ENCODE measurements at places on chromosomes 2 and 18.

GRCh38 chr2:69340101-69340775, 46.8 kb downstream of the GFPT1 start:
- no peak for DNase-seq

- no peak for DNase-seq
These were observed 126.3 kb downstream of the C2orf74 start for GRCh38 chr2:61288070-61288841.

DNA sequence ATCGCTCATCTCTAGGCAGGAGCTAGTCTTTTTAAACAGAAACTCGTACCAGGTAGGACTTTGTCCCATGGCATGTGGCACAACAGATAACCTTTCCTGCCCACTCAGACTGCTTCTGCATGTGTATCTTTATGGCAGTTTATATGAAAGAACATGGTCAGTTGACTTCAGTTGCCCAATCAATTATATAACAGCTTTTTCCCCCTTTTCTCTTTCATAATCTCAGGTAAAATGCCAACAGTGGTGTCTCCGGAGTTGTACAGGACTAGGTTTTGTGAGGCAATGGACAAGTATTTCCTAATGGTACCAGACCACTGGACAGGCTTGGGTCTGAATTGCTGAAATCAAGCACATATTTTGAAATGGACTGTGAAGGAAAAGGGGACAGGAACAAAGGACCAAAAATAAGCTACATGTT, 51.6 kb upstream of the PTH2R start:
- no peak for DNase-seq

- no peak for DNase-seq
These were observed 168.5 kb upstream of the SLC39A10 start for GRCh38 chr2:195488567-195488966.

DNA sequence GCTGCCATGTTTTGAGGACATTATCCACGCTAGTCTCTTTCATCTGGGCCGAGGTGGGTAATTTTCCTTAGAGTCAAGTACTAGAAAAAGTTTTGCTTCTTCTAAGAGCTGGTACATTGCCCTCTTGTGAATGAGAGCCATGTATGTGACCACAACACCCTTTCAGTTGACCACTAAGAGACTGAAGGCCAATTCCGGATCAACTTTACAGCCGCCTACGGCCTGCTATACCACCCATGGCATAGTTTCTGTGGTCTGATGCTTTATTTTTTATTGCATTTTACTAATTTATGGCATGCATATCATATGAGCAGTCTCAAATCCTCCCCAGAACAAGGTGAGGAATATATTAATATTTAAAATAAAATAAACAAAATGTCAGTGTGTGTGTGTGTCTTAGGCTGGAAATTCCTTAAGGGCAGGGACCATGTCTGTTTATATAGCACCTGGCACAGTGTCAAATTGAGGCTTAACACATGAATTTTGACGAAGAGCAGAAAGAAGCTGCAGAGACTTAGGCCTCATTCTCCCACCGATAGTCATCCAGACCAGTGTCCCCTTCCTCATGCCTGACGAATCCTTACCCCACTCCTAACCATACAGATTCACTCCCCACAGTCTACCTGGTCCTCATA, 35.4 kb downstream of the PSD4 start:
- DNase-seq: no peak

- no peak for DNase-seq
These were observed 149.7 kb downstream of the PXDN start for GRCh38 chr2:1594373-1595171.

DNA sequence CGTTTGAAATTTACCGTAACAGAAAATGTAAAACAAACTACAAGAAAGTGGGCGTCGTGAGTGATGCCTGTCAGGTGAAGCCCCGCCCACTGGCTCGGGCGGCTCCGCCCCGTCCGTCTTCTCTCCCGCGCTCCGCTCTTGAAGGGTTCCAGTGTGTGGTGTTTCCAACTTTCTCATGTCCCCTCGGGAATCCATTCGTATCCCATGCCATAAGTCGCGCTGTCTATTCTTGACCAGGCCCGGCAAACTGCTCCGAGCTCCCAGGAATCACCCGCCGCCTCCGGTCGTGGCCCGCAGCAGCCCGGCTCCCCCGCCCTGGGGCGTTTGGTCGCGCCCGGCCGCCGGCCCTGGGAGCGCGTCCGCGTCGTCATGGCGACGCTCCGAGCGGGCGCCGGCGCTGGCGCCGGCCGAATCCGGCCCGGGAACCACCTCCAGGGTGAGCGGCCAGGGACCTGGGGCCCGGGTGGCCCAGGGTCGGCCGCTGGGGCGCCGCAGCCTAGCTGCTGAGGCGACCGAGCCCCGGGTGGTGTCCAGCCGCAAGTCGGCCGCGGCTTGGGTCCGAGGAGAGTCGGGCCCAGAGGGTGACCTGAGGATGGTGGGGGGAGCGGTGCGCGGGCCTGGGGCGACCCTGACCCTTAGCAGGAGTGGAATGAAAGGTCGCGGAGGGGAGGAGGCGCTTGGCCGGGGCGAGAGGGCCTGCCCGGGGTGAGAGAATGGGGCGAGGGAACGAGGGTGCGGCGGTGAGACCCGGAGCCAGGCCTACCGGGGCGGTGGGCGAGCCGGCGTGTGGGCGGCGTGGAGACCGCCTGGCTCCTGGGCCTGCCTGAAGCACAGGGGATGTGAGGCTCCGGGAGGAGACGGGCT, at the start of gene CFAP221:
Gene CFAP221 (plus strand): TSS at position 375 of the 864 bp plus-strand sequence. CDS start 1,683 bp downstream, outside the sequence.
- DNase-seq: peak; percentile 14

GRCh38 chr2:238709325-238710025, 138.4 kb upstream of the TWIST2 start:
- DNase-seq: no peak

- no peak for DNase-seq
These were observed 7.2 kb upstream of the CRYGB start for GRCh38 chr2:208153156-208153555.

DNA sequence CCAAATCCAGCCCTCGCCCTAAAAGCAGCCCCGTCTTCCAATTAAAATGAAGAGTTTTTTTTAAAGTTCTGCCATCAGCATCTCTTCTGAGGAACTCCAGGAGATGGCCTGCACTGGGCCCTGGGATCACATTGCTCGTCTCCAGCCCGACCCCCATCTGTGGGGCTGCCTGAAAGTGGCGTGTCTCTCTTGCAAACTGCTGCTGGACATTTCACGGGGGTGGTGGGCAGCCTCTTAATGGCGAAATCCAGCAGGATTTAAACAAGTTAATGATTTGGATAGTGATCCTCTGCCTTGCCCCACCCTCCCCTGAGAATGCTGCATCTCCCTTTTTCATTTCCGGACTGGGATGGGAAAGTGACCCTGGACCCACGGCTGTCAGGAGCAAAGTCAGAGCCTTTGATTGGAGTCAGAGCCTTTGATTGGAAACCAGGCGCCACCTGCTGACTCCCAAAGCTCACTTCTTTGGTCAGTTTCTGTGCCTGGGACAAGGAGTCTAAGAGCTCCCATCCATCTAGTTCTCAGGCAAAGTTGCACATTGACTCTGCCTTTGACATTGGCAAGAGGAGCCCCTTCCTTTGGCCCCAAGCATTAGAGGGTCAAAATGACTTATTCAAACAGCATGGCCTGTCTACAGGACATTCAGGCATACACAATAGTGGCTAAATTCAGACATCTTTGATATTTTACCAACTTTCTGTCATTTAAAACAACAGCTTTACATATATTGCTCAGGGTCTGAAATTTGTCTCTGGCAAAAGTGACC, 155.2 kb downstream of the SH3BP4 start:
- DNase-seq: no peak

DNA sequence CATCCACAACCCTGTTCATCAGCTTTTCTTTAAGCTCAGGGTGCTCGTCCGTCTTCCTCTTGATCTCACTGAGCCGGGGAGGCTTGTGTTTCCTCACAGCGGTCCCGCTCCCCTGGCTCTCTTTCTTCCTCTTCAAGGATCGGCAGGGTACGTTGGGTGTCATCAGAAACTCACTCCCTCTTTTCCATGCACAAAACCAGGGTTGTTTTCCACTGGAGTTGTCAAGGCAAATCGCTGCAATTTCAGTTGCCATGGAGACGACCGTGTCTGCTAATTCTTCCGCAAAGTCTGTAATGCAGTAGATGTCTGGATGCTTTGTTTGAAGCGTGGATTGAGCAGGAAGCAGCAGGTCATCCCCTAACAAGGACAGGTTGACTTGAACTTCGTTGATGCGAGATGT, 146.4 kb downstream of the DAW1 start:
- DNase-seq: no peak

DNA sequence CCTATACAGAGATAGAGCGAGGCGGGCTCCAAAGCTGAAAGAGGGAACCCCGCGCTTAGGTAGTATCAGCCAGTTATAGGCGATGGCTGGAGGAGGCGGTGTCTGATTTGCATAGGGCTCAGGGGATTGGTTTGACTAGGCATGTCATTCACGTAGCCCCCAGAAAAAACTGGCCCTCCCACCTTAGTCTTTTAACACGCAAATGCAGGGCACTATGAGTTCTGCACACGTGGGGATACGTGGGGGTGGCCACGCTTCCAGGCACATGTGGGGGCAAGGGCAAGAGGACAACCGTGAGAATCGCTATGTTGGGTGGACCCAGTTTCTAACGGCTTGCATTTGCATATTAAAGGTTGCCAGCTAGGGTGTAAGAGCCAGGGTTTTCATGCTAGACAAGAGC, 56.7 kb upstream of the MSTN start:
- DNase-seq: no peak

DNA sequence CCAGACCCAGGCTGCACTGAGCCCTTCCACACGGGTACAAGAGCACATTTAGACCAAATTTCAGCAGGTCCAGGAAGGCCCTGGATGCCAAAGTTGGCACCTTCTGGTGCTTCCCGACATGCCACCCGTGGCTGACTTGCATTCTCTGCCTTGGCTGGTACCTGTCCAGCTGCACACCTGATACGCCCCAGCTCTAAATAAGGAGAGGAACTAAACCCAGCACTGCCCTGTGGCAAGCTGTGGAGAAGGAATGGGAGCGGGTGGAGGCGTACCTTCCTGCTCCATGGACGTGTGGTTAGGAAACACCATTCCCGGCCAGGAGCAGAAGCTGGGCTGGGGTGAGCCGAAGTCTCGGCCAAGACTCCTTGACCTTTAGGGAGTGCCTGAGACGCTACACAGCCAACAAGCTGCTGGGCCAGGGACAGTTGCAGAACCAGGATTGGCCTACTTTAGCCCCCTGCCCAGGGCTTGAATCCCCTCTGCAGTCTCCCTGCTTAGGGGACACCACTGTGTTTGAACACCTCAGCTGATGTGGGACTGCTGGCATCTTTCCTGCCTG, 86.5 kb upstream of the TAF1B start:
- no peak for DNase-seq

GRCh38 chr18:3107740-3108151, 94.8 kb upstream of the LPIN2 start:
- no peak for DNase-seq

- no peak for DNase-seq
These were observed 74.6 kb downstream of the KYNU start for GRCh38 chr2:142952018-142952417.

- no peak for DNase-seq
These were observed 247.8 kb downstream of the PAX3 start for GRCh38 chr2:222050981-222051380.

GRCh38 chr2:217836901-217837491, 165.8 kb downstream of the TNS1 start:
- no peak for DNase-seq

DNA sequence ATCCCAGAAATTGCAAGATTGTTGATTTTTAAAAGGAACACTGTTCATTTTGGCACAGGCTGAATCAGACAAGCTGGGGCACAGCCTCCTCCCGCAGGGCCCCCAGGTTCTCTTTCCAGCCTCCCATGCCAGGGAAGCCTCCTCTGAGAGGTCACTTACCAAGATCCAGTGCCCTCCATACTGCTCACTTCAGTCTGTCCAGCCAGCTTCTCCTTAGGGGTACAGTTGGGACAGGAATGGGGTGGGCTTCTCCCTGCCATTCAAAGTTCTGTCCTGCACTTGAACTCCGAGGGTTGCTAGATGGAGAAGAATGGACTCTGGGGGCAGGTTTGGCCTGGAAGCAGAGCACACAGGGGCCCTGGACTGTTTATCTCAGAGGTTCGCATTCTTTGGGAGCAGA, 7.5 kb upstream of the CYP26B1 start:
- DNase-seq: no peak

- no peak for DNase-seq
These were observed 104.5 kb downstream of the DCDC2C start for GRCh38 chr2:3807853-3808252.

GRCh38 chr2:73104933-73105332, 7.8 kb downstream of the RAB11FIP5 start:
- no peak for DNase-seq

DNA sequence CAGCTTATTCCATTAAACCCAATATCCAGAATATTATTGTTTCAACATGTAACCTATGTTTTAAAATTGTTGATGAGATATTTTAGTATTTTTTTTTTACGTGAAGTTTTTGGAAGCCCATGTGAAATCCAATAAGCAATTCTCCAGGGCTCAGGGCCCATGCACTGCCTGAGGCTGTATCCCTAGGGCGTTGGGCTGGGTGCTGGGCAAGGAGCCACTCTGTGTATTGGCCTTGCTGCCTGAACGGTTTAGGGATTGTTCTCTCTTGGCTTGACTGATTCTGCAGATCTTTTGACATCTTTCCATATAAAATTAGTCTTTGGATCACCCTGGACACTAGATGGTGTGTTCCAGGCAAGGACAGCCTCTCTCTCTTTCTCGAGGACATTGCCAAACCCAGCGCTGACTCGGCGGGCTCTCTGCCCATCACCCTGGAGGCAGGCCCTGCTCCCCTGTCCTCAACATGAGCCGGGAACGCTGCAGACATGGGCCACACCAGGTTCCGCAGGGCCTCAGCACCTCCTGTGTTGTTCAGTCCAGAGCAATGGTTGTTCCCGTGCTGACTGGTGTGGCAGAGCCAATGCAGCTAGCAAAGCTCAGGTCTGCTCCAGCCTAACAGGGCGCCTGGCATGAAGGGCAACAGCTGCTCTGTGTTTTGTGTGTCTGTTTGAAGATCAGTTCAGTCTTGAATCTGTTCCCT, 163.0 kb downstream of the SEPTIN10 start:
- DNase-seq: no peak

- no peak for DNase-seq
These were observed 101.5 kb upstream of the NFATC1 start for GRCh38 chr18:79294235-79294634.

DNA sequence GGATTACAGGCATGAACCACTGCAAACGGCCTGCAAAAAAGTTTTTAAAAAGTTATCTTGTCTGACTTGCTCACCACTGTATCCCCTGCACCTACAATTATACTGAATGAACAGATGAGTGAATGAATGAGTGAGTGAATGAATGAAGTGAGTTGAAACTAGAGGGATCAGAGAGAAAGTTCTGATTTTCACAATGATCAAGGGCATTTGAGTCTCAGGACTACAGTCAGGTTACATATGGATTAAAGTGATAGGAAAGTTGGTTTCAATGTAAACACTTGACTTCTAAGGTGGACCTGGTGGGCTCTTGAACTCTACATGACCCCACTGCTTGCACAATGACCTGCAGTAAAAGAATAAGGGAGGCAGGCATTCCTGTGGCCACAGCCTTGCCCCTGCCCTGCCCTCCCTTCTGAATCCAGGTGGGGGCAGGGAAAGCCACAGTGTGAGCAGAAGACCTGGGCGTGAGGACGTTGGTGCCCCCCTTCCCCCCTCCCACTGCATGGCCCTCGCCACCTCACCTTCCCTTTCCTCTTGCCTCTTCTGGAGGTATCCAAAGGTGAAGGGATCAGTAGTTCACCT, 10.7 kb downstream of the C2orf80 start:
- DNase-seq: no peak
